Activated naive CD8-positive, alpha-beta T cell treated with anti-CD3 and anti-CD28 coated beads, Interleukin-2, amount 10 ng/mL, durations not matched to agents 7 days and 5 days (primary cell): ENCODE measurements at places on chromosomes 11 and 22. TPM values are rescaled to one million over a fixed set of nuclear protein-coding genes. Genes with fewer than 3 reads are reported as not detected.

- no peak overlapping the region for H3K27ac ChIP-seq
- no peaks in the 10 kb centered on the region for H3K36me3 ChIP-seq
- H3K4me1 ChIP-seq: peaks cover 3% of the 10 kb centered on the region
Measured at GRCh38 chr11:1655168-1656060, 25.8 kb downstream of the KRTAP5-5 start.

DNA sequence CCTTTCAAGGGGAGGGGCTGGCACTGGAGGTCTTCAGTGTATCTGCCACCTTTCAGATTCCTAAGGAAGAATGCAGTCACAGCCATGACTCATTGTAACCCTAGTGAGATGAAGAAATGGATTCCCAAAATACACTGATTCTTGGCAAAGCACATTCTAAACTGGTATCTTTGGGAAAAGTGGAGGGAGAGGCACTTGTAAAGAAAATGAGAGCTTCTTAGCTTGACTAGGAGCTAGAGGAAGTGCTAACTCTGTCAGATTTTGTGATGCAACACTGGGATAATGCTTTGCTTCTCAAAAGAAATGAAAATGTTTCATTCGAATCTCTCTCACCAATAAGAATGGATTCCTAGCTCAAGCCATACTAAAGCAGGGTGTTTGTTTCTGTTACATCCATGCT lies 14.3 kb downstream of the NRIP3 start:
- H3K4me1 ChIP-seq: peaks cover 7% of the 10 kb centered on the region
- no peaks in the 10 kb centered on the region for H3K36me3 ChIP-seq
- peaks cover 22% of the 10 kb centered on the region for H3K27me3 ChIP-seq
- no peak overlapping the region for H3K27ac ChIP-seq

- H3K36me3 ChIP-seq: no peaks in the 10 kb centered on the region
- no peak for DNase-seq
- peaks cover 11% of the 10 kb centered on the region for H3K4me1 ChIP-seq
- H3K27ac ChIP-seq: no peak overlapping the region
- H3K27me3 ChIP-seq: peaks cover 6% of the 10 kb centered on the region
Measured at GRCh38 chr11:57248780-57249383, 11.8 kb upstream of the APLNR start.

- peaks cover 8% of the 10 kb centered on the region for H3K27me3 ChIP-seq
- DNase-seq: no peak
- no peaks in the 10 kb centered on the region for H3K36me3 ChIP-seq
- H3K27ac ChIP-seq: no peak overlapping the region
- H3K4me3 ChIP-seq: no peak overlapping the region
- peaks cover 5% of the 10 kb centered on the region for H3K4me1 ChIP-seq
Measured at GRCh38 chr11:112513417-112513816, 252.8 kb upstream of the PLET1 start.

CSNK2A3 gene
- 1.2 TPM for total RNA-seq

DNA sequence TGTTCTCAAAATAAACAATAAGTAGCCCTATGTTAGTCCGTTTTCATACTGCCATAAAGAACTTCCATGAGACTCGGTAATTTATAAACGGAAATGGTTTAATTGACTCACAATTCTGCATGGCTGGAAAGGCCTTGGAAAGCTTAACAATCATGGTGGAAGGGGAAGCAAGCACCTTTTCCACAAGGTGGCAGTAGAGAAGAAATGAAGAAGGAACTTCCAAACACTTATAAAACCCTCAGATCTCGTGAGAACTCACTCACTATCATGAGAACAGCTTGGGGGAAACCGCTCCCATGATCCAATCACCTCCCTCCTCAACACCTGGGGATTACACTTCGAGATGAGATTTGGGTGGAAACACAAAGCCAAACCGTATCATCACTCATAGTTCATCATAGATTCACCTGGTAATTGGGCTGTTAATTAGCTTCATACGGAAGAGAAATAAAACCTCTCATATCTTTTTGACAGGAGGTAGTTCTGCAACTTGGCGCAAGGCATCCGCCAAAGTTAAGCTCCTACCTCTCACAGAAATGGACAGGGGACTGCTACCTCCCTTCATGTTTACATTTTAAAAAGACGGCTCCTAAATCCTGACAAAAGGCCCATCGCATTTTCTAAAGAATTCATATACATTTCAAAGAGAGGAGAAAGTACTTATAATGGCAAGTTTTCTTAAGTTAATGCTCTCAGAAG lies 49.0 kb downstream of the MUC15 start:
- DNase-seq: no peak
- no peak overlapping the region for H3K4me3 ChIP-seq
- no peak overlapping the region for H3K27ac ChIP-seq
- H3K4me1 ChIP-seq: no peaks in the 10 kb centered on the region

BTBD18 gene
- not detected for total RNA-seq

GRCh38 chr22:29765905-29766631 lies 739 bp downstream of the ZMAT5 start:
- peak overlapping the region; percentile 90 for H3K27ac ChIP-seq
- peak overlapping the region; percentile 91 for H3K4me3 ChIP-seq
- no peak for DNase-seq
- H3K27me3 ChIP-seq: no peaks in the 10 kb centered on the region

DNA sequence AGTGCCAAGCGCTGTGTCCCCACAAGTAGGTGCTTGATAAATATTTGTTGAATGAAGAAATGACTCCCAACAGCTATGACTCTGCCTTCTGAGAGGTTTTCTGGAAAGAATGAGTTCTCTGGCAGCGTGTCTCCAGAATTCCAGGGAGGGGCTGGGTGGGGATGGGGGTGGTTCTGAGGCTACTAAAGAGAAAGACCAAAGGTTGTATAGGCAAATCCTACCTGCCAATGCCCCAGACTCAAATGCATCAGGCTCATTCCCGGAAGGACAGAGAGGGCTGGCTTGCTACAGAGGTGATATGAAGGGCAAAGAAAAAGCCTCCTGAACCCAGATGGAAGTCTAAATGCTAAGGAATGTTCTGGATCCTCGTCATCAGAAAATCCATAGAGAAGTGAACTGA lies 1.9 kb downstream of the DUSP18 start:
- peaks cover 5% of the 10 kb centered on the region for H3K36me3 ChIP-seq
- H3K27ac ChIP-seq: no peak overlapping the region
- H3K27me3 ChIP-seq: peaks cover 15% of the 10 kb centered on the region

DNA sequence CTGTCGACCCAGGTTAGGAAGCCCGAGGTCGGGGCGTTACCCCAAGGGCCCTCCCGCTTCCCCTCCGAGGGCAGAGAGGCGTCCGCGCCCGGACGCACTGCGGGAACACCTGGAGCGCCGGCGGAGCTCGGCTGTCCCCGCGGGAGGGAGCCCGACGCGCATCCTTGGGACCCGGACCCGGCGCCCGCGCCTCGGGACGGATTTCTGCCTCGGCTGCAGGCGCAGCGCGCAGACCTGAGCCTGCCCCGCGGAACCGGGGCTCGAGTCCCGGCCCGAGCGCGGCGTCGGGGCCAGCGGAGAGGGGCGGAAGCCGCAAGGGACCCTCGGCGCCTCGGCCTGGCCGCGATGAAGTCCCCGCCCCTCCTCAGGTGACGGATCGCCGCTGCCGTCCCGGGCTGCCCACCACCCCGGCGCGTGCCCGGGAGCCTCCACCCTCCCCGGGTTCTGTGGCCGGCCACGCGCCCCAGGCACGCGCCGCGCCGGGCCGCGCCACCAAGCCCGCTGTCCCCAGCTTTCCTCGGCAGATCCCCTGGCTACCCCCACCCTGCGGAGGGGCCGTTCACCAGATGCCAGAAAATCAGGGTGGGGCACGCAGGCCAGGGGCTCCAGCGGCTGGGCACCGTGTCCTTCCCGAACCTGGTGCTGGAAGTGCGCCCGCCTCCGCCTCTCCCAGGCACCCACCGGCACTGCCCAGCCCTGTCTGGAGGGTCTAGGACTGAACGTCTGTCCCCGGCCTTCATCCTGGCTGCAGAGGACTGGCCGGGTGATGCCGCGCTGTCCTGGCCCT lies 410 bp downstream of the GLB1L3 start:
- no peak for DNase-seq
- peak overlapping the region; percentile 87 for H3K4me3 ChIP-seq
- peaks cover 5% of the 10 kb centered on the region for H3K27me3 ChIP-seq
- peak overlapping the region; percentile 90 for H3K27ac ChIP-seq

- H3K4me3 ChIP-seq: no peak overlapping the region
- no peak for DNase-seq
- H3K36me3 ChIP-seq: peaks cover 13% of the 10 kb centered on the region
- no peak overlapping the region for H3K27ac ChIP-seq
- H3K4me1 ChIP-seq: peaks cover 19% of the 10 kb centered on the region
- no peaks in the 10 kb centered on the region for H3K27me3 ChIP-seq
Measured at GRCh38 chr11:27501100-27501499, 5.5 kb downstream of the LIN7C start.

OR4D5 gene
- total RNA-seq: not detected

LUZP2 gene
- not detected for total RNA-seq

MICALL1 gene
- total RNA-seq: 31.3 TPM

GRCh38 chr11:8814923-8815240 lies 96.1 kb upstream of the AKIP1 start:
- H3K4me1 ChIP-seq: peaks cover 10% of the 10 kb centered on the region
- H3K27ac ChIP-seq: no peak overlapping the region
- no peaks in the 10 kb centered on the region for H3K36me3 ChIP-seq
- DNase-seq: no peak
- peaks cover 15% of the 10 kb centered on the region for H3K27me3 ChIP-seq

NFAM1 gene
- total RNA-seq: 0.26 TPM

OR8D4 gene
- total RNA-seq: not detected

DNA sequence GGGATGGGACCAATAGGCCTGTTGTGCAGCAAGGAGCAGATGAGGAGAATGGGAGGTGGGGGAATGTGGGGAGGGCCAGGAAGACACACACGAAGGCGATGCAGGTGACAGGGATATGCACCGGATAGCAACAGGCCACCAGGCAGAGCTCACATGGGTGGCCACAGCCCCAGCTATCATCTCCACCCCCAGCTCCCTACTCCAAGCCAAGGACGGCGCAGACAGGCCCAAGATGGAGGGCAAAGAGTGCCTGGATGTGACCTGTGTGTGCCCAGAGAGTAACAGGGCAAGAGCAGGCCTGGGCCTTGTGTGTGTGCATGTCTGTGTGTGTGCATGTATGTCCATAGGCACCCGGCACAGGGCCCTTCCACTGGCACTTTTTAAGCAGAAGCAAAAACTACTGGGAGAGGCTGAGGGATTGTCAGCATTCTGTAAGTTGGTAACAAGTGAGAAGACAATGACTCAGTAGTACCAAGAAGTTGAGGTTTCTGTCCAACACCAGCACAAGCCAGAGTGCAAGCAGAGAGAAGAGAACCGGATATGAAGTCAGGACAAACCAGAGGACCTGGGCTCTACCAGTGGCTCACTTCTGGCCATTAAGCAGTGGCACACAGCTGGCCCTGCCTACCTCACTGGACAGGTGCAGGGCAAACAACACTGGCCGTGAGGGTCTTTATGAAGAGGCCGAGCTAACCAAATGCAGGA lies 36.4 kb downstream of the NRXN2 start:
- DNase-seq: no peak
- H3K36me3 ChIP-seq: no peaks in the 10 kb centered on the region
- H3K4me1 ChIP-seq: peaks cover 8% of the 10 kb centered on the region
- no peak overlapping the region for H3K4me3 ChIP-seq
- peak overlapping the region; percentile 11 for H3K27ac ChIP-seq

KRTAP5-2 gene
- total RNA-seq: not detected

DNA sequence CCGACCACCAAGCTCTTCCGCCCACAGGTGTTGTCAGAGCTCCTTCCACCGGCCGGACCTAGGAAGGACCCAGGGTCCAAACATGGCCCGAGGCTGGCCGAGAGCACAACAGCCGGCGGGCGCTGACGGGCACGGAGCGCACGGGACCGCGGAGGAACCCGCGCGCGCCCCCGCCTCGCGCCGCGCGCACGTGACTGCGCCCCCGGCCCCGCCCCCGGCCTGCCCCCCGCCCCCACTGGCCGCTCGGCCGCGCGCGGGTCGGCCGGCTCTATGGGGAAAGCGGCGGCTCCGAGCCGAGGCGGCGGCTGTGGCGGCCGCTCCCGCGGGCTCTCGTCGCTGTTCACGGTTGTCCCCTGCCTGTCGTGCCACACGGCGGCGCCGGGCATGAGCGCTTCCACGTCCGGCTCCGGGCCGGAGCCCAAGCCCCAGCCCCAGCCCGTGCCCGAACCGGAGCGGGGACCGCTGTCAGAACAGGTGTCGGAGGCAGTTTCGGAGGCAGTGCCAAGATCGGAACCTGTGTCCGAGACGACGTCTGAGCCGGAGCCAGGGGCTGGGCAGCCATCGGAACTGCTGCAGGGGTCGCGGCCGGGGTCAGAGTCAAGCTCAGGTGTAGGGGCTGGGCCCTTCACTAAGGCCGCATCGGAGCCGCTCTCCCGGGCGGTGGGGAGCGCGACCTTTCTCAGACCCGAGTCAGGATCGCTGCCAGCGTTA lies at the start of gene OSBP2:
Gene OSBP2 (plus strand): TSS at position 235 of the 711 bp plus-strand sequence. CDS start 36 bp downstream, at position 271.
- peak; percentile 52 for DNase-seq
- H3K36me3 ChIP-seq: no peaks in the 10 kb centered on the region
- peaks cover 3% of the 10 kb centered on the region for H3K4me1 ChIP-seq
- peaks cover 46% of the 10 kb centered on the region for H3K27me3 ChIP-seq
- peak within 1 kb of the TSS; percentile 90 for H3K4me3 ChIP-seq

DNA sequence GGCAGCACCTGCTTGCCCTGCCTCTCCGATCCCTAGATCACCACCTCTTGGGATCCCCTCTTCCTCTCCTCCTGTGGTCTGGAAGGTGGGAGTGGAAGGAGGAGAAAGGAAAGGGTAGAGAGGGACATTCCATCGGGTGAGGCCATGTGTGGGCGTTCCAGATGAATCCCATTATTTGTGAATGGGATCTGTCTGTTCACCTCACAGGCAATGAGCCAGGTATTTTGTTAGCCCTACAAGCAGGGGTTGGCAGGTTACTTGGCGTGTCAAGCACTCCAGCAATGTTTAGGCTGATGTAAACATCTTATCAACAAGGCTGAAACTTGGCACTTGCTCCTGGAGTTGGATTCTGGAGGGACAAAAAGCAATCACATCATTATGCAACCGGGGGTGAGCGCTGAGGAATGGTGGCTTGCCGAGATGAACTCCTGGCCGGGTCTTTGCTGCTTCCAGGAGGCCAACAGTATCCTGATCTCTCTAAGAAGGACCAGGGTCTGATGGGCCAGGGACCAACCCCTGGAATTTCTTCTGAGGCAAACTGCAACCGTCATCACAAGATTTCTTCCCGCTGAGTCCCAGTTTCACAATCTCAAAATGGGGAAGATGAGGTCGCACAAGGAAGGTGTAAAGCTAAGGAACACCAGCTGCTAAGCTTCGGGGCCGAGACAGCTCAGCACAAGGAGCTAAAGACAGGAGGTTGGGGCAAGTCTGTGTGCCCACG lies 7.8 kb downstream of the ADAMTS8 start:
- DNase-seq: no peak
- no peaks in the 10 kb centered on the region for H3K4me1 ChIP-seq
- no peak overlapping the region for H3K27ac ChIP-seq
- H3K27me3 ChIP-seq: peaks cover 10% of the 10 kb centered on the region
